T-cell (primary cell): ENCODE measurements at places on chromosomes 2 and 18. TPM values are rescaled to one million over a fixed set of nuclear protein-coding genes. Genes with fewer than 3 reads are reported as not detected.

COLEC11 gene
- total RNA-seq = not detected

IL1R1 gene
- total RNA-seq = 1.4 TPM

GDF7 gene
- 0.10 TPM for total RNA-seq

POTEI gene
- not detected for total RNA-seq

PAX8 gene
- 1.3 TPM for total RNA-seq

POTEJ gene
- not detected for total RNA-seq

MARCO gene
- 0.13 TPM for total RNA-seq

IL36G gene
- total RNA-seq = not detected

GRCh38 chr18:45684341-45685115 is 39.5 kb upstream of the SLC14A1 start:
- no peak overlapping the region for H3K27ac ChIP-seq
- H3K4me1 ChIP-seq = peaks cover 35% of the 10 kb centered on the region
- no peak overlapping the region for H3K4me3 ChIP-seq
- H3K36me3 ChIP-seq = no peaks in the 10 kb centered on the region

- no peaks in the 10 kb centered on the region for H3K36me3 ChIP-seq
- peak; percentile 17 for DNase-seq
- H3K27me3 ChIP-seq = no peaks in the 10 kb centered on the region
- peaks cover 7% of the 10 kb centered on the region for H3K4me1 ChIP-seq
- H3K4me3 ChIP-seq = peak within 1 kb of the TSS; percentile 76
These were observed at the start of gene INPP1 for GRCh38 chr2:190343536-190344275. Gene INPP1 (plus strand): TSS chr2:190343589. CDS start chr2:190360103, 16,514 bp downstream.

- no peak for DNase-seq
- H3K36me3 ChIP-seq = no peaks in the 10 kb centered on the region
- no peaks in the 10 kb centered on the region for H3K4me1 ChIP-seq
- no peak overlapping the region for H3K4me3 ChIP-seq
- no peaks in the 10 kb centered on the region for H3K27me3 ChIP-seq
These were observed 16.8 kb downstream of the FN1 start for GRCh38 chr2:215419113-215419512.

DNA sequence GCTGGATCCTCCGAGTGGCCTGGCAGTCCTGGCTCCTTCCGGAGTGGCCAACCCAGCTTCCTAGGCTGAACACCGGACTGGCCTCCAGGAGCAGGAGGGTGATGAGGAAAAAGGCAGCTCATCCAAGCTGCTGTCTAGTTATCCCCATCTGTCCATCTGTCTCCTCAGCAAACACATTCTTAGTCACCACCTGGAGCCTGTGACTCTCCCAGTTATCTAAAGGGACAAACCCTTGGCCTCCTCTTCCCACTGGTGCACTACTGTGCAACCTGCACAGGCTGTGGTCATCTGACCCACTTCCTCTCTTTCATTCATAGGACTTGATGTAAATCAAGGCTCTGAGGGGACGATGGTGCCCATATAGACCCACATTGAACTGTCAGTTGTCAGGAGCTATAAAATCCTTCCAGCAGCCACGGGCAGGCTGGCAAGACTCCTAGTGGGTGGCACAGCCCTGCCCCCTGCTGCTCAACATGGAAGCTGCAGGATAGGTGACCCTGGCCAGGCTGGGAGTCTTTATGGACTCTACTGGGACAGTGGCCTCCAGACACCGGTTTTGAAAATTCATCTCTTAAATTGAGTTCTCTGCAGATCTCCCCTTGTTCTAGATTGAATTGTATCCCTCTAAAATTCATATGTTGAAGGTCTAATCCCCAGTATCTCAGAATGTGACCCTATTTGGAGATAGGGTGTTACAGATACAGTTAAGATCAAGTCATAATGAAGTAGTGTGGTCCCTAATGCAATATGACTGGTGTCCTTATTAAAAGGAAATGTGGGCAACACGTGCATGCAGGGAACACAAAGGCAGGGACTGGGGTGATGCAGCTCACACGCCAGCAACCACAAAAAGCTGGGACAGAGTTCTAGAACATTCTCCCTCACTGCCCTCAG is 29.3 kb upstream of the DUSP2 start:
- H3K36me3 ChIP-seq = no peaks in the 10 kb centered on the region
- no peak overlapping the region for H3K27ac ChIP-seq
- H3K4me1 ChIP-seq = peaks cover 3% of the 10 kb centered on the region
- DNase-seq = peak; percentile 71

DNA sequence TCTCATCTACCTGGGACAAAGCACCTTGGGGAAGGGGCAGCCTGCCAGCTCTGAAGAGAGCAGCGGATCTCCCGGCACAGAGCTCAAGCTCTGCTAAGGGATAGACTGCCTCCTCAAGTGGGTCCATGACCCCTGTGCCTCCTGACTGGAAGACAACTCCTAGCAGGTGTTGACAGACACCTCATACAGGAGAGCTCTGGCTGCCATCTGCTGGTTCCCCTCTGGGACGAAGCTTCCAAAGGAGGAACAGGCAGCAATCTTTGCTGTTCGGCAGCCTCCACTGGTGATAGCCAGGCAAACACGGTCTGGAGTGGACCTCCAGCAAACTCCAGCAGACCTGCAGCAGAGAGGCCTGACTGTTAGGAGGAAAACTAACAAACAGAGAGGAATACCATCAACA is 549.9 kb upstream of the LRATD1 start:
- no peak for DNase-seq
- H3K4me3 ChIP-seq = no peak overlapping the region
- H3K4me1 ChIP-seq = no peaks in the 10 kb centered on the region
- H3K36me3 ChIP-seq = no peaks in the 10 kb centered on the region
- H3K27me3 ChIP-seq = no peaks in the 10 kb centered on the region

- H3K27me3 ChIP-seq = no peaks in the 10 kb centered on the region
- H3K4me1 ChIP-seq = no peaks in the 10 kb centered on the region
- DNase-seq = no peak
- no peak overlapping the region for H3K27ac ChIP-seq
- no peaks in the 10 kb centered on the region for H3K36me3 ChIP-seq
- no peak overlapping the region for H3K4me3 ChIP-seq
These were observed 49.0 kb upstream of the ACSL3 start for GRCh38 chr2:222811828-222812227.

GRCh38 chr2:148720501-148721001 is 76.0 kb downstream of the EPC2 start:
- H3K27ac ChIP-seq = no peak overlapping the region
- DNase-seq = no peak
- no peaks in the 10 kb centered on the region for H3K27me3 ChIP-seq
- H3K4me1 ChIP-seq = peaks cover 18% of the 10 kb centered on the region
- H3K4me3 ChIP-seq = no peak overlapping the region

GRCh38 chr2:130869441-130870160 is 32.9 kb downstream of the ARHGEF4 start:
- H3K27me3 ChIP-seq = peaks cover 17% of the 10 kb centered on the region
- no peaks in the 10 kb centered on the region for H3K36me3 ChIP-seq
- H3K4me3 ChIP-seq = no peak overlapping the region
- no peak for DNase-seq
- H3K27ac ChIP-seq = no peak overlapping the region
- H3K4me1 ChIP-seq = no peaks in the 10 kb centered on the region

- H3K27me3 ChIP-seq = no peaks in the 10 kb centered on the region
- no peak overlapping the region for H3K27ac ChIP-seq
- H3K4me3 ChIP-seq = no peak overlapping the region
- DNase-seq = no peak
- H3K4me1 ChIP-seq = no peaks in the 10 kb centered on the region
These were observed 25.4 kb upstream of the TMEM131 start for GRCh38 chr2:98020992-98021713.

DNA sequence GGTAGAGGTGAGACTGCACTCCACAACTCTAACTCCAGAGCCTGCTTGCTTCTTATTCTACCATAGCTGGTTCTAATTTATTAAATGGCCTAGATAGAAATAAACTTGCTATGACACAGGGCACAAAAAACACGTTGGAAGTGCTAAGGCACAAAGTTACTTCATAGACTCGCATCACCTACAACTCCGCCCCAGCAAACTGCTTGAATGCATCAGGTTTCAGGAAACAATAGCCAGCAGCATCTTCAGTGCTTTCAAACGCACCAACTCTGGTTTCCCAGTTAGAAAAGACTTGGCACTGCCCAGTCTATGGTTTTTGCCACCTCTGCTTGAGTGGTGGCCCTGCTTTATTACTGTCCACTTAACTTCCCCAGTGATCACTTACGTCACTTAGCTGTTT is 142.6 kb downstream of the RIF1 start:
- DNase-seq = no peak
- no peak overlapping the region for H3K27ac ChIP-seq
- H3K36me3 ChIP-seq = no peaks in the 10 kb centered on the region
- H3K27me3 ChIP-seq = no peaks in the 10 kb centered on the region
- H3K4me1 ChIP-seq = no peaks in the 10 kb centered on the region
- no peak overlapping the region for H3K4me3 ChIP-seq

- peaks cover 63% of the 10 kb centered on the region for H3K4me1 ChIP-seq
- H3K4me3 ChIP-seq = peak overlapping the region; percentile 67
- peaks cover 4% of the 10 kb centered on the region for H3K36me3 ChIP-seq
- no peaks in the 10 kb centered on the region for H3K27me3 ChIP-seq
These were observed 2.6 kb downstream of the ITGA6 start for GRCh38 chr2:172430027-172430426.

DNA sequence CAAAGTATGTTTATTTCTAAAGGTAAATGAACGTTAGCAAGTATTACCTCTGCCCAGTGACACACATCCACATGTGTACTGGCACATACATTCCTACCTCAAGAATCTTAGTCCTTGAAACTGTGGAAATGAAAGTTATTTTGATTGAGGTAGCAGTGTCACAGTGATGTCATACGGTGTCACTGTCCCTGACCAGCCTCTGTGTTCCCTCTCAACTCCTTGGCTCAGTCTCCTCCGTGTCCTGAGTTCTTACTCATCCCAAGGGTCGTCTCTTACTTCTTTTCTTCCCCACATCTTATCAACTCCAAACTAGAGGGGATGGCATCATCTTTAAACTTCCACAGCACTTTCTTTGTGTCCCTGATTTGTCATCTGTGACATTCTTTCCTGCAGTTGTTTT is 3.3 kb downstream of the NCK2 start:
- H3K4me1 ChIP-seq = peaks cover 62% of the 10 kb centered on the region
- H3K27ac ChIP-seq = peak overlapping the region; percentile 90
- no peak for DNase-seq
- H3K27me3 ChIP-seq = no peaks in the 10 kb centered on the region

GRCh38 chr2:29951576-29951975 is 30.2 kb upstream of the ALK start:
- H3K36me3 ChIP-seq = no peaks in the 10 kb centered on the region
- H3K4me3 ChIP-seq = no peak overlapping the region
- H3K27me3 ChIP-seq = no peaks in the 10 kb centered on the region
- DNase-seq = no peak

DNA sequence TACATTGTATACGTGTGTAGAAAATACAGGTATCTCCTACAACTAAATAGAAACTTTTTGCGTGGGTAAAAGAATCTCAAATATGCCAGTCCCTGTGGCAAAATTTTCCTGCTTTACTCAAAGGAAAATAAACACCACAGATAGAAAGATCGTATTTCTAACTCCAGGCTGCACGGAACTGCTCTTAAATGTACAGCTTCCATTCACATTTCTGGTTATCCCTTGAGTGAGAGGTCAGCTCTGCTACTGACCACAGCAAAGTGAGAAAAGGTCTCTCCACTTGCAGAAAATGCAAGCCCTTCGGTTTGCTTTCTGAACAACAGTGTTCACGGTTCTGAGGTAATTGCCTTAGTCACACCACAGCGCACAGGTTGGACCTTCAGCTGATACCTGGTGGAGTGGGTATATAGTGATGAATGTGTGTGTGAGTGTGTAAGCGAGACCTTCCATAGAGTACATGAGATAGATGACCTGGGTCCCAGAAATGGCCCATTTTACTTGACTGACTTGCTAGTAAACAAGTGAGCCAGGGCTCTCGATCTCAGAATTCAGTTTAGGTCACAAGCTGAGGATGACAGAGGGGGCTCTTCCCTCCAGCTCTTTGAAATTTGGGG is 52.1 kb downstream of the ALPK2 start:
- no peaks in the 10 kb centered on the region for H3K36me3 ChIP-seq
- DNase-seq = no peak
- H3K4me3 ChIP-seq = no peak overlapping the region
- H3K27ac ChIP-seq = no peak overlapping the region
